ENCODE measurements at places on chromosomes 2 and 18. TPM values are rescaled to one million over a fixed set of nuclear protein-coding genes. Genes with fewer than 3 reads are reported as not detected.
A peak's percentile ranks its signal among the peaks of the same experiment; 100 is the strongest.

PLEKHM3 gene
- 22.0 TPM for total RNA-seq

LTBP1 gene
- 89.8 TPM for total RNA-seq

ELAC1 gene
- 11.6 TPM for total RNA-seq

TGFA gene
- 3.0 TPM for total RNA-seq

VWA3B gene
- 6.1 TPM for total RNA-seq

NYAP2 gene
- total RNA-seq = not detected

DNA sequence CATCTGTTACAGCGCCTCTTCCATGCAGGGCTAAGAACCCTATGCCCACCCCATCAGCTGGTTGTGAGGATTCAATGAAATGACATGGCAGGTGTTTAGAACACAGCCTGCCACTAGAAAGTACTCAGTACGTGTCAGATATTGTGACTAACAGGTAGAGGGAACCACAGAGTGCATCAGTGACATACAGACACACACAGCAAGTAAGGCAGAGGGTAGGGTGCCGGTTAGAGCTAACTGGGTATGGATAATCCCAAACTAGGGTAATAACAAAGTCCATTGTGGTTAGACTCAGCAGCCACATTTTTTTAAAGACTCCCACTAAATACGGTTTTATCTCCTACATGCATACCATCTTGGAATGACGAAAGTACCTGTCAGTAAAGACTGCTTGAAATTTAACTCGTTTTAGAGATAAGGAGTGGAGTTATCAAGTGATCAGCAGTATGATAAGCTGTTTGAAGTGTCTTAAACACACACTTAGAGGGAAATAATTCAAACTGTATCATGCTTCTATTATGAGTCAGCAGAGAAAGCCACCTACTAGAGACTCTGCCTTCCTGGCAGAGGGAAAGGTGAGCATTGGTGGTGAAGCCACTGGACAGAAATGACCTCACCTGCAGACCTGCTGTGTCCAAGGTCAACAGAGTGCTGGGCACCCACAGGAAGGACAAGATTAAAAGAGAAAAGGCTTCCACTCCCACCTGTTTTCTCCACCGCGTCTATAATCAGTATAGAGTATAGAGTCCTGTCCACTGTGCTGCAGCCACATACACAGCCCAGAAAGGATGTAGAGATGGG is 20.6 kb downstream of the MPPE1 start:
- no peak for DNase-seq

- no peak for DNase-seq
These were observed 27.0 kb downstream of the GREB1 start for GRCh38 chr2:11560806-11561205.

GRCh38 chr2:11532416-11533055 is 1.3 kb upstream of the GREB1 start:
- no peak for DNase-seq

DNA sequence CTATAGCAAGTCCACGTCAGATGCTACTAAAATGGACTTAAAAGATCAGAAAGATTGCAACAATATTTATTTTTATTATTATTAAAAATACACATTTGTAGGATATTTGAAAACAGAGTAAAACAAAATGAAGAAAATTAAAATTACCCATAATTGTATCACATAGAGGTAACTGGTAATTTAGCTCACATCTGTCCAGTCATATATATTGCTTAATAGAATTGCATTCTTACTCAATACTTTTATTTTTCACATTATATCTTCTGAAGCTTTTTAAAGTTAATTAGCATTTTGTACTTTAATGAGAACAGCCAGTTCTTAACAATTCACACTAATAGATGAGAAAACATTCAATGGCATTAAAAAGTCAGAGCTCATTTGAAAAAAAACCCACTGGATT is 11.5 kb upstream of the RNF144A start:
- no peak for DNase-seq

DNA sequence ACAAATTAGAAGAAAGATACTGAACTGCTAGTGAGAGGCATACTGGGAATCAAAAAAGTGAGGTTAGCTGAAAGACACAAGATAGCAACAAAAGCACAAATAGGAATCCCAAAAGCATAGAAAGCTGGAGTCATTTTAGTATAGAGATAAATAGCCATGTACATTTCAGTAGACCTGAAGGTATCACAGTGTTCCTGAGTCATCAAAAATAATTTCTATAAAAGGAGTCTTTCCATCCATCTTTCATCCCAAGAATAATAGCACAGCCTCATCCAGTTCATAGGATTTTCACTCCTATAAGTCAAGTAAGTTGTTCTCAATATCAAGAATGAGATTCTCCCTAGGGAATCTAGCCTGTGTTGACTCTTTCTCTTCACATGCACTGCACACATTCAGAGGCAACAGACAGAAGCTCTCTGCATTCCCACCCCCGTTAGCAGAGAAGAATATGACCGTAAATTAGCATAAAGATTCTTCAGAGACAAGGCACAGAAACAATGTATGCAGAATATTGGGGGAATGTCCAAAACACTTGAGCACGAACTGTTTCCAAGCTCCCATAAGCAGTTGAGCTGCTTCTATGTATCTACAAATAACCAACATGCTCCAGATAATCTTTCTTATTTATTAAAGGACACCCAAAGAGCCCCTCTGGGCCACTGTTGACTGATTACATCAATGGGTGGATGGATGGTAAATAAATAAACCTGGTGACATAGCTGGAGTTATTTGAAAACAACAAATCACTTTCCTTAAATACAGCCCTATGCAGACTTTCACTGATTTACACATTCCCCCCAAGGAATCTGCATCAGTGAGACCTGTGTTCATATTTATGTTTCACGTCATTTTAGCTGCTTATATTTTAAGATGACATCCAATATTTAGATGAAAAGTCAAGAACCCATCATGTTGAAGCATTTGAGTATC is 174.5 kb upstream of the PKDCC start:
- DNase-seq = no peak

- peak; percentile 21 for DNase-seq
These were observed 320.5 kb downstream of the DPP10 start for GRCh38 chr2:114762986-114763385.

DNA sequence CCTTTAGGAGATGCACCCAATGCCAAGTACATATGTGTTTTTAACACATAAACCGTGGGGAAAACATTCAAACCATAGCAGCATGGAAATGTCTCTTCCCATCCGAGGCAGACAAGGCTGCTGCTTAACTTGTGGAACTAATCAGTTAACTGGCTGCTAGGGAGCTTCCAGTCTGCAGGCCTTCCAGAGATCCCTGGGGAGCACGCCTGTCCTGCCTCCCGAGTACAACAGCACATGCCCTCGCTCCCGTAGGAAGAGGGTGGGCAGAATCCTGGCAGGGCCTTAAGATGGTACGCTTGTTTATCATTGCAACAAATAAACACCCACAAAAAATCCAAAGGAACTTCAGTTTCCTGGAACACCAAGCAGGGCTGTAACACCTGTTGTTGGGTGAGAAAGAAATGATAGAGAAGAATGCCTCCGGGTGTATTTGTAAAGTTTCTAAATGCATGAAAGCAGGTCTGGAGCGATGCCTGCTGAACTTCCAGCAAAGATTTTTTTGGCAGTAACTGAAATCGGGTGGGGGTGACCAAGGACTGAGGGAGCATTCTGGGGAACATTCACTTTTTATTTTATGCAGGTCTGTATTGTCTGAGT is 56.2 kb downstream of the EDAR start:
- DNase-seq = no peak

GRCh38 chr2:42567364-42567763 is 1.1 kb upstream of the MTA3 start:
- no peak for DNase-seq

DNA sequence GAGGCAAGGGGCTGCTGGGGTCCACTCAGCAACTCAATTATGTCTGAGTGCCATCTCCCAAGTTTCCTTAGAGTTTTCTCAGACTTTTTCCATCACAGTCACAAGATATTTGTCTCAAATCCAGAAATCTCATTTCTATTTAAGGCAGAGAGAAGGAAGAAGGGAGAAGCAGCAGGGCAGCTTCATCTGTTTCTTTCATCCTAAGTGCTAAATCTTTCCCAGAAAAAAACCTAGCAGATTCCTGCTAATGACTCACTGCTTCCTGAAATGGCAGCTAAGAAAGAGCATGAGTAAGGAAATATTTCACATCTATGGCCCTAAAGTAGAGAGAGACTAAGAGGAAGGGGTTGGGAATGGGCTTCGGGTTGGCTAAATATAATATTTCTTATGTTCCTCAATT is 88.0 kb downstream of the KYNU start:
- no peak for DNase-seq

GRCh38 chr2:66982766-66983165 is 414.4 kb upstream of the ETAA1 start:
- no peak for DNase-seq

All from tibial nerve (tissue), 4 donors.